ENCODE measurements at places on chromosomes 6 and 20.

- DNase-seq: no peak
These were observed 1.6 kb upstream of the THBD start for GRCh38 chr20:23050847-23051627.

DNA sequence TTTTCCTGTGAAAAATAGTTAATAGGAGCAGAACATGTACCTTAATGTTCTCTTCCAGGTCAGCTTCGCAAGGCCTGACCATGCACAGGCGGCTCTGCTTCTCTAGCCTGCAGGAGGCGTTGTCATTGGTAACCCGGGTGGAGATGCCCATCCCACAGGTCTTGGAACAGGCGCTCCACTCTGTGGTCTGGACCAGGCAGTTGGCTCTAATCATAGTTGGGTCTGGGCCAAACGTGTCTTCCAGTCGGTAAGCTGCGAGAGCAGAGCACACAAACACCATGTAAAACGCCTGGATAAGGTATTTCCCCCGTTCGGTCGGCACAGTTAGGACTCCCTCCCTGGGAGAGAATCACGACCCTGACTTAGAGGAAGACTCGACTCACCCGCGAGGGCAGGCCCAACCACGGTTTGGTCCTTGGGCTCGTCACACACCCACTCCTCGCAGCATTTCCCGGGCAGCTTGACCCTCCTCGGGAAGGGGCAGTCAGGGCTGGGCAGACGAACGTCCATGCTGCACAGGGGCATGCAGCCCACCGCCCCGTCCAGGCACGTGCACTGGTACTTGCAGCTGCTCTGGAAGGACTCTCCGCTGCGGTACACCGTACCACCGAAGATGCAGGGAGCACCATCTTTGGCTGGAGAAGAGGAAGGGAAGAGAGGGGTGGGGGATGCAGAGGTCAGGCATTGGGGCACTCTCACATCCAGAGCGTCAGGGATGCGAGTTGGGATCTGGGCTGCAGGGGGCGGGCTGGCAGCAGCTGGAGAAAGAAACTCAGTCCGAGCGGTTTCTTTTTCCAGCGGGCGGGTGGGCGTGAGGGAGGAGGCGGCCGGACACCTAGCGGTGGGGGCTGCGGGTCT, 1.0 kb downstream of the CCN2 start:
- DNase-seq: no peak

DNA sequence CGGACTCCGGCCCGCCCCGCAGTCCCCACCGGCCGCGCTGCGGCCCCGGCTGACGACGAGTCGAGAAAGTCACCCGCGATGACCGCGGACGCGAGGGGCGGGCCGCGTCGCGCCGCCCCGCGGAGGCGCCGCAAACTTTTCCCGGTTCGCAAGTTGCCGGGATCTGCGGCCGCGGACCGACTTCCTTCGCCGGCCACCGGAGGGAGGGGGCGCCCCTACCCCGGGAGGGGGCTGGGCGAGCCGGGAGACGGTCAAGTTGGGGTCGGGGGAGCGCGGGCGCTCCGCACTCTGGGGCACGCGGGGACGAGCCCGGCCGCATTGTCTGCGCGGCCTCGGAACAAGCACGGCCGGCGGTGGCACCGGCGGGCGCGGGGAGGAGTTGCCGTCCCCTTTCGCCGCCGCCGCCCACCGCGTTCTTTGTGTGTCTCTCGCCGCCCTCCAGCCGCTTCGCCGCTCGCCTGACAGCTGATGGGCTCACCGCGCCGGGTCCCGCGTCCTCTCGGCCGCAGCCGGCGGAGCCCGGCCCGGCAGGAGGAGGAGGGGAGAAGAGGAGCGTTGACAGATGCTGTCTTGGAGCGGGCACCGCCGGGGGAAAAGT, 131.6 kb downstream of the OGFRL1 start:
- no peak for DNase-seq

DNA sequence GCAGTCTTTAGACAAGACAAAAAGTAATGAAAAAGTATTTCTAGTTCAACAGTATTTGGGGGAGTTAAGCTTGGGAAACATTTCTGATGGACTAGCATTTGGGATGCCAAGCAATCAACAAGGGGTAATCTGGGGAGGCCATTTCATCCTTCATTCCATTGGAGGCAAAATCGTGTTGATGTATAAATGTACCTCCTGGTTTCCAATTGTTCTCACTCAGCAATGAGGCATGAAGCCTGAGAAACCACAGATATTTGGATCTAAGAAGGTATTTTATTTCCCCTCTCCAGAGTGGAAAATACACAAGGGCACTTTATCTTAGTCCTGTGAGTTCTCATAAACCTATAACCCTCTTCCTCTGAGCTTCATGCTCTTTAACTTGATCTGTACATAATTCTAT, 68.2 kb downstream of the TBX18 start:
- no peak for DNase-seq

GRCh38 chr6:143098054-143098671, 37.5 kb downstream of the AIG1 start:
- DNase-seq: no peak

DNA sequence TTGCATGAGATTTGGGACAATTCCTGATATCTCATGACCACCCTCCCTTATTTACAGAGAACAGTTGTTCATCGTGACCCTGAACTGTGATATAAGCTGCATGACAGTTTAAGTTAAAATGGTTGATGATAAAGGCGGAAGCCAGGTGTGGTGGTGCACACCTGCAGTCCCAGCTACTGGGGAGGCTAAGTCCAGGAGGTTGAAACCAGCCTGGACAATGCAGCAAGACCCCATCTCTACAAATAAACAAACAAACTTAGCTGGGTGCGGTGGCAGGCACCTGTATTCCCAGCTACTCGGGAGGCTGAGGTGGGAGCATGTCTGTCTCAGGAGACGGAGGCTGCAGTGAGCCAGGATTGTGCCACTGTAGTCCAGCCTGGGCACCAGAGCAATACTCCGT, 24.1 kb downstream of the COL20A1 start:
- no peak for DNase-seq

GRCh38 chr20:63025534-63026331, 19.0 kb upstream of the BHLHE23 start:
- peak; percentile 46 for DNase-seq

- DNase-seq: peak; percentile 67
These were observed 298.6 kb downstream of the SYNE1 start for GRCh38 chr6:152338335-152339125.

- no peak for DNase-seq
These were observed 42.9 kb downstream of the PKIB start for GRCh38 chr6:122653094-122653493.

- DNase-seq: peak; percentile 33
These were observed 463 bp upstream of the HLA-DMB start for GRCh38 chr6:32941214-32941768.

DNA sequence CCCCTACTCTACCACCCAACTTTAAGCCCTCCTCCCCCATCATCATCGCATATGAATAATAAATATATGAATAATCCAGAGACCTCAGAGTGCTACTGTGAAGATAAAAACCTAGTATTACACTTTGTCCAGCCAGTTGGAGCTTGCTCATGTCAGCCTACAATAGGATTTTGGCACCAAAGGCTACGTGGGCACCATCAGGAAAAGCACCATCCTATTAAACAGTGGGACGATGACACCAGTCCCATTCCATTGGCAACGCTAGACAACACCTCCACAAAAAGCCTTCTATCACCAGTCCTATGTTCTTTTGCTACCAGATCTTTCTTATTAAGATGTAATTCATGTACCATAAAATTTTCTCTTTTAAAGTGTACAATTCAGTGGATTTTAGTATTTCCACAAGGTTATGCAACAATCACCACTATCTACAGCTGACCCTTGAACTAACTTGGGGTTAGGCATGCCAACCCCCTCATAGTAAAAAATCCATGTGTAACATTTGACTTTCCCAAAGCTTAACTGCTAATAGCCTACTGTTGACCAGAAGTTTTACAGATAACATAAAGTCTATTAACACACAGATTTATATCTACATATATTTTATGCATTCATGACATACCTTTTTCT, 41.1 kb downstream of the CNKSR3 start:
- no peak for DNase-seq

GRCh38 chr6:136696783-136697364, 95.4 kb downstream of the MAP3K5 start:
- DNase-seq: no peak
